ENCODE measurements at places on chromosomes 7 and 10. TPM values are rescaled to one million over a fixed set of nuclear protein-coding genes. Genes with fewer than 3 reads are reported as not detected.

DNA sequence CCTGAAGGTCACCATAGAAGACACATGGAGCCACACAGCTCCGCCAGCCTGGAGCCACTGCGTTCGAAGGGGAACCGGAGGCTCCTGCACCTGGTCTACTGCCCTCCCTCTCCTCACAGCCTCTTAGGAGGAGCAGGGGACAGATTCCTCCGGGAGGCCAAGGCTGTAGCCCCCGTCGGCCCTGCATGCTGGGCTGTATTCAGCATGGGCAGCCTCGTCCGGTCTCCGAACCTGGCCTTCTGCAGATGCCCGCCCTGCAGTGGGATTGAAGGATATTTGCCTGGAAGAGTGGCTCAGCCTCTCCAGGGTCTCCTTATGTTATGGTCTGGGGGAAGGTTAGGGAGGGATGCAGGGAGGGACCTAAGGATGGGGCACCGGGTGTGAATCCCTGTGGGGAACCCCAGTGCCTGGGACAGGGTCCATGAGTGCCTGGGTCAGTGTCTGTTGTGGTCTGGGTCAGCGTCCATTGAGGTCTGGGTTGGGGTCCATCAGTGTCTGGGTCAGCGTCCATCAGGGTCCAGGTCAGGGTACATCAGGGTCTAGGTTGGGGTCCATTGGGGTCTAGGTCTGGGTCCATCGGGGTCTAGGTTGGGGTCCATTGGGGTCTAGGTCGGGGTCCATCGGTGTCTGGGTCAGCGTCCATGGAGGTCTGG is 13.0 kb upstream of the SCART1 start:
- H3K4me1 ChIP-seq, result no peaks in the 10 kb centered on the region
- H3K36me3 ChIP-seq, result peaks cover 2% of the 10 kb centered on the region
- no peak overlapping the region for H3K4me3 ChIP-seq
- H3K27me3 ChIP-seq, result no peaks in the 10 kb centered on the region
- DNase-seq, result peak; percentile 68
- no peak overlapping the region for H3K27ac ChIP-seq

DNA sequence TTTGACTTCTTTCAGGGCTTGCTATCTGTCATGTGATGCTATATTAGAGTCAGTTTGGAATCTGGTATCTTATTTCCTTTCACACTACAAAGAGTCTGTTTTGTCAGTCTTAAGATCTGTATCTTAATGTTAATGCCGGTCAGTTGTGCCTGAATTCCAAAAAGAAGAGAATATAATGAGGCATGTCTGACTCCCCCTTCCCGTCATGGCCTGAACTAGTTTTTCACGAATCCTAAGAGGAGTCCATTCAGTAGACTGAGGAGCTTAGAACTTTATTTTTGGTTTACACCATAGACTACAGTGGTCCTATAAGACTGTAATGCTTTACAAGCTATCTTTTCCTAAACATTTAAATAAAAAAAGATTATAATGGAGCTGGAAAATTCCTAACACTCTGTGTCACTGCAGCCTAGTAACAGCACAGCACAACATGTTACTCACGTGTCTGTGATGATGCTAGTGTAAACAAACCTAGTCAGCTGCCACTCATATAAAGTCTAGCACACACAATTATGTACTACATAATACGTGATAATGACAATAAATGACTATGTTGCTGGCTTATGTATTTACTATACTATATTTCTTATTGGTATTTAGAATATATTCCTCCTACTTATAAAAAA is 50.6 kb downstream of the VPS41 start:
- H3K36me3 ChIP-seq, result no peaks in the 10 kb centered on the region
- no peak overlapping the region for H3K27ac ChIP-seq
- H3K27me3 ChIP-seq, result no peaks in the 10 kb centered on the region
- H3K4me3 ChIP-seq, result no peak overlapping the region
- DNase-seq, result no peak
- no peaks in the 10 kb centered on the region for H3K4me1 ChIP-seq

DNA sequence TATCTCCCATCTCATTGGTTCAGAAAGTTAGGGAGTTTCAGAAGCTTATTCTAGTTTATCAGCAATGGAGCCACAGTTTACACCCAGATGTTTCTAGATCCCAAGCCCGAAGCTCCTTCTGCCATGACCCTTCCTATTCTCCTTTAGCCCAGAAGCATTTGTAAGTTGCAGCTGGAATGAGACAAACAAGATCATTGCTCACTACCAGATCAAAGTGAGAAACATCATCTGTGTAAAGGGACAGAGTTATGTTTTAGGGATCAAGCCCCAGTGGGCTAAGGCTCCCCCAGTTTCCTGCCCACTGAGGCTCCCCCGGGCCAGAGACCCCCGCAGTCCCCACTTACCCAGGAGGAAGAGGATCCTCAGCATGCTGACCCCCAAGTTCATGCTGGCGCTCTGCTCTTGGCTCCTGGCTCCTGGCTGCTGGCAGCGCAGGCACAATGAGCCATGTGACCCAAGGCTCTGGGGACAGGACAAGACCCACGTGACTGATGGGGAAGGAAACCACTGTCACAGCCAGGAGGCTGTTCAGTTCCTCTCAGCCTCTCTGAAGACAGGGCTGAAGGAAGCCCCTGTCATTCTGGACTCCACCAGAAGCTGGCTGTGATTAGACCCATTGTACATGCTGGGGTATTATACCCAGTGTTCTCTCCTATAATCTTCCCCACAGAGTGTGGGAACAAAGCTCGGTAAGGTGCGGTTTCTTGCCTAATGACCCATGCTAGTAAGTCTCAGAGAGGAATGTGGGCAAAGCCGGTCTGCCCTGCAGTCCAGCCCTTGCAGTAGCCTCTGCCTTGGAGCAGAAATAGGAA is at the start of gene TMEM273:
Gene TMEM273 (minus strand): TSS at position 442 of the 812 bp plus-strand sequence. CDS start 55 bp downstream, at position 387.
- H3K36me3 ChIP-seq, result no peaks in the 10 kb centered on the region
- H3K27ac ChIP-seq, result peak within 1 kb of the TSS; percentile 71
- H3K4me3 ChIP-seq, result peak within 1 kb of the TSS; percentile 40
- H3K4me1 ChIP-seq, result peaks cover 18% of the 10 kb centered on the region
- DNase-seq, result peak; percentile 93

DNA sequence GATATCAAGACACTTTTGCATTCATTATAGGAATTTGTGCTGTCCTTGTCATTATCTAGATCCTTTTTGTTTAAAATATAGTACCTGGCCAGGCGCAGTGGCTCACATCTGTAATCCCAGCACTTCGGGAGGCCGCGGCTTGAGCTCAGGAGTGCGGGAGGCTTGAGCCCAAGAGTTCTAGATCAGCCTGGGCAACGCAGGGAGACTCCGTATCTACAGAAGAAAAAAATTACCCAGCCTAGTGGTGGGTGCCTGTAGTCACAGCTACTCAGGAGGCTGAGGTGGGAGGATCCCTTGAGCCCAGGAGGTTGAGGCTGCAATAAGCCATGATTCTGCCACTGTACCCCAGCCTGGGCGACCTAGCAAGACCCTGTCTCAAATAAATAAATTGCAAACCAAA is 621 bp upstream of the MORN4 start:
- no peaks in the 10 kb centered on the region for H3K27me3 ChIP-seq
- peak overlapping the region; percentile 79 for H3K4me3 ChIP-seq
- DNase-seq, result no peak
- H3K36me3 ChIP-seq, result no peaks in the 10 kb centered on the region
- peak overlapping the region; percentile 78 for H3K27ac ChIP-seq
- peaks cover 12% of the 10 kb centered on the region for H3K4me1 ChIP-seq

GRCh38 chr7:90390926-90391325 is 12.3 kb upstream of the CLDN12 start:
- peaks cover under 1% of the 10 kb centered on the region for H3K36me3 ChIP-seq
- H3K27ac ChIP-seq, result no peak overlapping the region
- no peak for DNase-seq
- no peaks in the 10 kb centered on the region for H3K4me1 ChIP-seq

- H3K4me1 ChIP-seq, result peaks cover 6% of the 10 kb centered on the region
- H3K27me3 ChIP-seq, result no peaks in the 10 kb centered on the region
- DNase-seq, result no peak
- H3K4me3 ChIP-seq, result no peak overlapping the region
Observed at GRCh38 chr7:27064159-27064558, 31.6 kb downstream of the HOXA1 start.

Gene PAPOLB
- total RNA-seq, result 0.32 TPM

Gene PNLIPRP1
- not detected for total RNA-seq

Gene ZNF467
- 10.4 TPM for total RNA-seq

Gene CHCHD3
- 71.3 TPM for total RNA-seq

Gene MBLAC1
- total RNA-seq, result 8.8 TPM

Gene H2BK1
- not detected for total RNA-seq

Gene CPXM2
- total RNA-seq, result 91.2 TPM
